ENCODE measurements at places on chromosomes 3 and 15.

- no peak for DNase-seq
These were observed 1073.9 kb downstream of the PLOD2 start for GRCh38 chr3:145087038-145087437.

- no peak for DNase-seq
These were observed 102.9 kb downstream of the FNDC3B start for GRCh38 chr3:172142051-172142863.

DNA sequence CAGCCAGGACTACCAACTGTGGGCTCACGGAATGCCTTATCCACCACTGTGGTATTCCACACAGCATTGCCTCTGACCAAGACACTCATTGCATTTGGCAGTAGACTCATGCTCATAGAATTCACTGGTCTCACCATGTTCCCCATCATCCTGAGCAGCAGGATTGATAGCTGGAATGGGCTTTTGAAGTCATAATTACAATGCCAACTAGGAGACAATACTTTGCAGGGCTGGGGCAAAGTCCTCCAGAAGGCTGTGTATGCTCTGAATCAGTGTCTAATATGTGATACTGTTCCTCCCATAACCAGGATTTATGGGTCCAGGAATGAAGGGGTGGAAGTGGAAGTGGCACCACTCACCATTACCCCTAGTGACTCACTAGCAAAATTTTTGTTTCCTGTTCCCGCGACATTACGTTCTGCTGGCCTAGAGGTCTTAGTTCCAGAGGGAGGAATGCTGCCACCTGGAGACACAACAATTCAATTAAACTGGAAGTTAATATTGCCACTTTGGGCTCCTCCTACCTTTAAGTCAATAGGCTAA lies 58.6 kb upstream of the CCDC80 start:
- no peak for DNase-seq

DNA sequence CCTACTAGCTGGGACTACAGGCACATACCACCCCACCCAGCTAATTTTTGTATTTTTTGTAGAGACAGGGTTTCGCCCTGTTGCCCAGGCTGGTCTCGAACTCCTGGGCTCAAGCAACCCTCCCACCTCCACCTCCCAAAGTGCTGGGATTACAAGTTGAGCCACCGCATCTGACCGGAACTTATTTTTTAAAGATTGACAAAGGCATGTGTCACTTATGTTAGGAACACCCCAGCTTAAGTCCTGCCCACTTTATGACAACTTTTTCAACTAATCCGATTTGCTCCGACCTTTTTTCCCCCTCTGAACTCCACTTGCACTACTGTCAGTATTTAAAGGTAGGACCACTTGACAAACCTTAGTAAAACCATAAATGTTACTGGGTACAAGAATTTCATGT lies 211.6 kb upstream of the NR2E3 start:
- no peak for DNase-seq

DNA sequence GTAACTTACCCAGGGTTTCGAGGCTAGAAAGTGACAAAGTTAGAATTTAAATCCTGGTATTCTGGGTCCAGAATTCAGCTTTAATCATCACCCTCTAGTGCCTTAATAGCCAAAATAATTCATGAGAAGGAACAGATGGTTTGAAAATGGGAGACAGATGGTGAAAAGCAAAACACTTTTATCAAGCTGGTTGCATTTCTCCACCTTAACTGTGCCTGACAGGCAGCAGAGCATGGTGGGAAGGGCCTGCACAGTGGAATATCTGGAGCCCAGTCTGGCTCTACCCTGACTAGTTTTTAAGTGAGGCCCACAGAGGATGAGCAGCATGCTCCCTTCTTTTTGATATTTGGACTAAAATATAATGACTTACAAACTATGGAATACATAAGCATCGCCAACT lies 35.6 kb upstream of the RASGRP1 start:
- no peak for DNase-seq

DNA sequence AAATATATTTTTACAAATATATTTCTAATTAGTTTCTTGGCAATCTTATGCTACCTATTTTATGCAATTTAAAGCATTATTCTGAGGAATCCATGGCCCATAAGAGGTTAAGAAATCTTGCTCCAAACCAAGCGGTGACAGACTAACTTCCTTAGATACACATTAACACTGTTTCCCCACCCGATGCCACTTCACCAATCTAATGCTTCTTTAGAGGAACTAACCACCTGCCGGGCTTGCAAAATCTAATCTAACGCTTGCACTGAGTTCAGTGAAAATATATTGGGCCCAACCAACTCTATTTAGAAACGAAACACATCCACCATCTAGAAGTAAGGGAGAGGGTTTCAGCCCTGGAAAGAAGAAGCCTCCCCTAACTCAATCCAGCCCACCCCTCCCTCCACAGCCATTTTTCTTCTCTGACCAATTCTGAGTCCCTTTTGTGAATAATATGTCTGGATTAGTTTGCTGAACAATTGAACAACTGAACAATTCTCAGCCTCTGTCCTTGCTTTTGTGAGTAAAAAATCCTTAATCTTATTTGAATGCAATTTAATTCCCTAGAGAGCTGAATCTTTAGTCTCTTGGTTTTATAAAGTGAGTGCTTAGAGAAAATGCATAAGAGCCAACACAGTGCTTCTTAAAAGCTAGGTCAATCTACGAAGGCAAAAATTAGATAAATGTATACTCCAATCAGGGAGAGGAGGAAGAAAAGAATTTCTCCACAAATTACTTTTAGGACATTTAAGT lies 150.4 kb upstream of the ADAMTS9 start:
- no peak for DNase-seq

- no peak for DNase-seq
These were observed 33.4 kb downstream of the FRMD4B start for GRCh38 chr3:69352305-69353087.

DNA sequence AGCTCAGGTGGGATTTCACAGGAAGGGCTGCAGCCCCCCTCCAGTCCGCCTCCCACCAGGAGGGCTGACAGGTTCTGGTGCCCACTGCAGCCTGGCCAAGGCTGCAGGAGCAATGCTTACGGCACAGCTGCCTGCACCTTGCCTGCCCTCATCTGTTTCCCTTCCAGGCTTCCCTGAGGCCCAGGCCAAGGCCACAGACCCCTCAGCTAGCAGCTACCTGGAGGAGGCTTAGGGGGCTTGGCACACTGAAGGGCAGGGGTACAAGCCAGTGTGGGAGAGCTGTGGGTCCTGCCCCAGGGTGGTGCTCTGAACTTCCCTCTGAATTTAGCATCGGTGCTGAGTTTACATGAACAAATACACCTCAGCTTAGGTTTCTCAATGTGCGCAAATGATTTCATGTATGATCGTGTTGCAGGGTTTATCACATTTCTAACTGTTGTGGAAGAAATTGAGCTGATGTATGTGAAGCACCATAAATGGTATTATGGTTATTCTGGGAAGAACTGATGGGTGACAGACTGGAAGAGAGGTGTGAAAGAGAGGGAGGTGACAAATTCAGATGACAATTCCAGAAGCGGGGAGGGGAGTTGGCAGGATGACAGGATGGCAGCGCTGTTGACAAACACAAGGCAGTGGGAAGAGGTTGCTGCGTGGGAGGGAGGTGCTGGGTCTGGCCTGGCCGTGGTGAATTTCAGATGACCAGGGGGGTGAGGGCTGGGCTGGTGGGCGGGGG lies 6.1 kb downstream of the RHCG start:
- no peak for DNase-seq

GRCh38 chr3:101223016-101223415 lies 97.4 kb downstream of the IMPG2 start:
- DNase-seq: no peak

- no peak for DNase-seq
These were observed 61.4 kb downstream of the TTC23 start for GRCh38 chr15:99187936-99188335.

DNA sequence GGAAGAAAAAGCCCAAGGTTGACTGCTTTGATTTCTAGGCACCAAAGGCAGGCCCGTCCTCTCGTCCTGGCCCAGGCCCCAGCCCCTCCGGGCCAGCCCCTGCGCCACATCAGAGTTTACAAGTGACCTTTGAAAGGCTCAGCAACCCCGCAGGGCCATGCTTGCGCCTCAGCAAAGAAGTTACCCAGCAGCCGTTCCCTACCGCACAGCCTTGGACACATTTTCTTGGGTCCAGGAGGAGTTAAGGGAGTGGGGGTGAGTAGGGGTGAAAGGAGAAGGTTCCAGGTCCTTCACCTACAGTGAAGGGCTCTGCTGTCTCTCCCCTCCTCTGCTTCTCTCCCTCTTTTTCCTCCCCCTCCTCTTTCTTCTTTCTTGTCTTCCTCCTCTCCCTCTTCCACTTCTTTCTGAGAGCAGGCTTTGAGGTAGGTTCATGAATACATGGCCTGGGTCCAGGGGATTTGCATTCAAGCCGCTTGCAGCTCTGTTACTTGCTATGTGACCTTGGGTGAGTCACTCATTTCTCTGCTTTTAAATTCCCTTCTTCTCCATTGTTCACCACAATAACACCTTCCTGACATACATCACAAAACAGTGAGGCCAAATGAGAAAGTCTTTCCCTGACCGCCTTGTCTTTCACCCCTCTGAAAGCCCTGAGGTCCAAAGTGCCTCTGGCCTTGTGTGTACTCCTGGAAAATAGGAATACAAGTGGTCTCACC lies 223.3 kb upstream of the TPRG1 start:
- peak; percentile 92 for DNase-seq

GRCh38 chr3:187044206-187044605 lies 95.1 kb downstream of the RPL39L start:
- DNase-seq: no peak

- DNase-seq: no peak
These were observed 57.4 kb upstream of the TMEM158 start for GRCh38 chr3:45283471-45283870.

- no peak for DNase-seq
These were observed 165.8 kb downstream of the ERC2 start for GRCh38 chr3:56302417-56302816.

DNA sequence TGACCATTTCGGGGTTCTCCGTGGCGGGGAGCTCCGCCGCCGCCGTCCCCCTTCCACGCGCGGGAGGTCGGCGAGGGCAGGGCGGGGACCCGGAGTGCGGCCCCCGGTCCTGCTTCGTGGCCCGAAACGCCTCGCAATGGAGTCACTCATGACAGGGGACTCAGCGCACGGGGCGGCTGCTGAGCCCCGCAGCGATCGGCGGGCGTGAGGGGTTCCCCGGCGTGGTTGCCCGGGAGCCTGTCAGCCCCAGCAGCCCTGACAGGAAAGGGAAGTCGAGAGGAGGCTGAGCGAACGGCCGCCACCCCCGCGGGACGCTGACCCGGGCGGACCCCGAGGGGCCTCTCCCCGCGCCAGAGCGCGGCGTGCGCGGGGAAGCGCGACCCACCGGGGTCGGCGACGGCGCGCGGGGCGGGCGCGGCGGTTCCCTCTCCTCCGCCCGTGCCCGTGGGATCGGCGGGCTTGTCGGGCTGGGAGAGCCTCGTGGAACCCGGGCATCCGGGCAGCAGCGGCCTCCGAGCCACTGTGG lies 564 bp upstream of the PIGZ start:
- DNase-seq: no peak

Measured in fibroblast of the conjunctiva (primary cell).